HFFc6 (cell line): ENCODE measurements at places on chromosomes 13 and 19. TPM values are rescaled to one million over a fixed set of nuclear protein-coding genes. Genes with fewer than 3 reads are reported as not detected.

Gene GRK1
- not detected in 3 replicates for total RNA-seq

Gene DCT
- not detected in 3 replicates for total RNA-seq

Gene ZFP82
- total RNA-seq = 2.5 to 3.9 TPM (median 2.7 TPM) in 3 replicates

Gene BABAM1
- 113 to 130 TPM (median 122 TPM) in 3 replicates for total RNA-seq

Gene ZNF600
- 2.6 to 3.5 TPM (median 3.1 TPM) in 3 replicates for total RNA-seq

Gene ZNF132
- 4.0 to 5.2 TPM (median 4.2 TPM) in 3 replicates for total RNA-seq

DNA sequence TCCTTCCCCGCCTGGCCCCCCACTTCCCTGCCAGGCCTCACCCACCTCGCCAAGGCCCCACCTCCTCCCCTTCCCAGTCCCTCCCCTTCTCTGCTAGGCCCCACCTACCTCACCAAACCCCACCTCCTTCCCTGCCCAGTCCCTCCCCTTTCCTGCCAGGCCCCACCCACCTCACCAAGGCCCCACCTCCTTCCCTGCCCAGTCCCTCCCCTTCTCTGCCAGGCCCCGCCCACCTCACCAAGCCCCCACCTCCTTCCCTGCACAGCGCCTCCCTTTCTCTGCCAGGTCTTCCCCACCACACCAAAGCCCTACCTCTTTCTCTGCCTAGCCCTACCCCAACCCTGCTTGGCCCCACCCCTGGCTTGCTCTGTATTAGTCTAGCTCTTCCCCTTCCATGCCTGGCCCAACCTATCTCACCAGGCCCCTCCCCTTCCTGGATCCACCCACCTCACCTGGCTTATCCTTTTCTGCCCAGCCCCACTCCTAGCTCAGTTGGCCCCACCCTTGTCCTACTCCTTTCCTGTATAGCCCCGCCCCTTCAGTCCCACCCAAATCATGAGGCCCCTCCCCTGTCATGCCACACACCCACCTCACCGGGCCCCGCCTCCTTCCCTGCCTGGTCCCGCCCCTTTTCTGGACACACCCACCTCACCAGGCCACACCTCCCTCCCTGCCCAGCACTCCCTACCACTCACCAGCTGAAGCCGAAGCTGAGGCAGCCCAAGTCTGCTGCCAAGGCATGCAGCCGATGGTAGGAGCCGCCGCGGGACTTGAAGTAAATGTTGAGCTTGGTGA lies 16.2 kb downstream of the CERS1 start:
- no peak overlapping the region for H3K27ac ChIP-seq
- H3K4me3 ChIP-seq = no peak overlapping the region
- peaks cover 6% of the 10 kb centered on the region; the same call in 1 of the 2 replicates for H3K4me1 ChIP-seq
- peak; percentile 22 for DNase-seq
- peaks cover 25% of the 10 kb centered on the region for H3K36me3 ChIP-seq
- H3K27me3 ChIP-seq = peaks cover 7% of the 10 kb centered on the region

DNA sequence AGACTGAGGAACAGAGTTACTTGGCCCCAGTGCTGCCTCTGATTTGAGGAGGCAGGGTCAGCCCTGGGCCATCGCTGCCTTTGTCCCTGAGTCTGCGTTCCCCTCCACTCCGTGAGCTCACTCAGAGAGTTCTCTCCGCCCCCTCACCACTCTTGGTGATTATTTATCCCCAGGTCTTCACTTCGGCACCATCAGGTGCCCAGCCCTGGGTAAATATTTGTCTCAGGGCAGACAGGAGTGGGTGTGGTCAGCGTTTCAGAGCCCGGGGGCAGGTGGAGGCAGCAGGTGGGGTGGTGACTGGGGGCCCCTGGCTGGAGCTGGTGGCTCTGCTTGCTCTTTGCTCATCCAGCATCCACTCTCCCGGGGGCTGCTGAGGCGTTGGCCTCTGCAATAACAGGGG lies 20.6 kb downstream of the PPP1R37 start:
- no peak overlapping the region for H3K4me3 ChIP-seq
- DNase-seq = no peak
- no peaks in the 10 kb centered on the region; the same call in none of the 2 replicates for H3K27me3 ChIP-seq
- H3K4me1 ChIP-seq = no peaks in the 10 kb centered on the region; the same call in 1 of the 2 replicates
- no peak overlapping the region for H3K27ac ChIP-seq
- H3K36me3 ChIP-seq = peaks cover 4% of the 10 kb centered on the region; the same call in 1 of the 2 replicates

- no peaks in the 10 kb centered on the region for H3K36me3 ChIP-seq
- no peak overlapping the region for H3K27ac ChIP-seq
- H3K27me3 ChIP-seq = peaks cover 5% of the 10 kb centered on the region
- no peaks in the 10 kb centered on the region for H3K4me1 ChIP-seq
- no peak overlapping the region for H3K4me3 ChIP-seq
Observed at GRCh38 chr13:72648513-72649065, 78.8 kb downstream of the MZT1 start.

DNA sequence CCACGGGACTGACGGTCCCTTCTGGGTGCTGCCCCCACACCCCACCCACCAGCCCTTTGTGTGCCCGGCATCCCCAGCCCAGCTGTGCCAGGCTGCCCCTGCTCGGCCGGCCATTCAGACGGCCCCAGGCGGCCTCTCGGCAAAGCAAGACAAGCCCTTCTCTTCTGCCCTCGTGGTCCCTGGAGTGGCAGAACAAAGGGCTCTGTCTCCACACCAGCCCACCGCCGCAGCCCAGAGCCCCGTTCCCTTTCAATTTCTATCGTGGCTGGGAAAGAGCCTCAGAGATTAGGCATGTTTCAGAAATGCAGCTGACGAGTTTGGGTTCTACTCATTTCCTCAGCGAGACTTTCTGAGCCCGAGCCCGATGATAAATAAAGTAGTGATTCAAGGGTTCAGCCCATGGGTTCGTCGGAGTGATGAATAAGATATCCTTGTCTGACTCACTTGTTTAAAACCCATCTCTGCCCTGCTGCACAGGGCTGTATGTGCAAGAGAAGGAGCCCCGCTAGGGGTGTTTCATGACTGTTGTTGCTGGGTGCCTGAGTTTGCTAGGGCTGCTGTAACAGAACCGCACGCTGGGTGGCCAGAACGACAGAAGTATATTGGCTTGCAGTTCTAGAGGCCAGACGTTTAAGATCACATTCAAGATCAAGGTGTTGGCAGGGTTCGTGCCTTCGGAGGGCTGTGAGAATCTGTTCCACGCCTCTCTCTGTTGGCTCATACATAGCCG lies 4.3 kb downstream of the MYO9B start:
- H3K4me3 ChIP-seq = peak overlapping the region; percentile 94
- peaks cover 52% of the 10 kb centered on the region for H3K4me1 ChIP-seq
- H3K27ac ChIP-seq = peak overlapping the region; percentile 99
- H3K27me3 ChIP-seq = peaks cover 4% of the 10 kb centered on the region

- peaks cover 64% of the 10 kb centered on the region for H3K4me1 ChIP-seq
- H3K36me3 ChIP-seq = no peaks in the 10 kb centered on the region
- no peaks in the 10 kb centered on the region for H3K27me3 ChIP-seq
- no peak for DNase-seq
- no peak overlapping the region for H3K4me3 ChIP-seq
Observed at GRCh38 chr13:109275852-109276251, 510.5 kb downstream of the IRS2 start.

DNA sequence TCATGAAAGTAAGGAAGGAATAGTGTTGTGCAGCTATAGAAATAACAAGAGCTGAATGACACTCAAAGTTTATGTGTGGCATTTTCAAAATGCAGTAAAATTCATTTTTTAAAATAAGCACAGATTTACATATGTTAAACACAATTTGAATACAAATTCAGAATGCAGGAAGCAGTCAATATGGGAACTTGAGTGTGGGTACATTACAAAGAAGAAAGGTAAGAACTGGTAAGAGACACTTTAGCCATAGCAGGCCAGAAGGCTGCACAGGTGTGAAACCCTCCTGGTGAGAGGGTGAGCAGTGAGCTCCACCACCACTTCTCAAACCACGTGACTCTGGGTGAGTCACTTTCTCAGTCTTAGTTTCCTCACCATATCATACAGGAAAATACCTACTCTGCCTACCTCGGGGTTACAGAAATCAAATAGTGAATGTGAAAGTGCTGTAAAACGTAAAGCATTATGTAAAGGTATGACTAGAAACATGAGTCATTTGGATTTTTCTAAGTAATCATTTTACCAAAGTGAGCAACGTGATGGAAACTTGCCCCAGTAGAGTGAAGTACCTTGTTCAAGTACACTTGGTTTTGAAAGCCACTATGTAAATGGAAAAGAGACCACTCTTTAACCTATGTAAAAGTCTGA lies 40.5 kb downstream of the USP12 start:
- no peaks in the 10 kb centered on the region for H3K27me3 ChIP-seq
- no peak overlapping the region for H3K4me3 ChIP-seq
- no peak for DNase-seq
- H3K4me1 ChIP-seq = peaks cover 64% of the 10 kb centered on the region
- peaks cover 32% of the 10 kb centered on the region for H3K36me3 ChIP-seq

DNA sequence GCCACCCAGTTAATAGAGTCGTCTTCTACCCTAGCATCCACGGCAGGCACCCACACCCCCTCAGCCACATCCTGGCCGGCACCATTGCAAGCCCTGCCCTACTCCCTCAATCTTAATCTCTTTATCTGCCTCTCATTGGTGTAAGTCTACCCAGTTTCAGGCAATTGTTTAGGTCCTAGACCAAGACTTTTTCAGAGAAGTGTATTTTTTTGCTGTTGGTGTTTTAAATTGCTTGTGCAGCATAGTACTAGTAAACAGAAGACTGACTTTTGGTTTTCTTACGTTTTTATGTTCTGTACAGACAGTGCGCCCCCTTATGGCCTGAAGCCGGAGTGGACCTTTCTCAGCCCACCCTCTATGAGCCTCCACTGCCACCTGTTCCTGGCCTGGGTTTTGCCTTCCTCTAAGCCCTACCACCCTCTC lies 2.3 kb upstream of the LCP1 start:
- no peak overlapping the region for H3K4me3 ChIP-seq
- no peak for DNase-seq
- H3K4me1 ChIP-seq = no peaks in the 10 kb centered on the region
- no peaks in the 10 kb centered on the region for H3K36me3 ChIP-seq
- H3K27ac ChIP-seq = no peak overlapping the region
- H3K27me3 ChIP-seq = no peaks in the 10 kb centered on the region; the same call in 1 of the 2 replicates

DNA sequence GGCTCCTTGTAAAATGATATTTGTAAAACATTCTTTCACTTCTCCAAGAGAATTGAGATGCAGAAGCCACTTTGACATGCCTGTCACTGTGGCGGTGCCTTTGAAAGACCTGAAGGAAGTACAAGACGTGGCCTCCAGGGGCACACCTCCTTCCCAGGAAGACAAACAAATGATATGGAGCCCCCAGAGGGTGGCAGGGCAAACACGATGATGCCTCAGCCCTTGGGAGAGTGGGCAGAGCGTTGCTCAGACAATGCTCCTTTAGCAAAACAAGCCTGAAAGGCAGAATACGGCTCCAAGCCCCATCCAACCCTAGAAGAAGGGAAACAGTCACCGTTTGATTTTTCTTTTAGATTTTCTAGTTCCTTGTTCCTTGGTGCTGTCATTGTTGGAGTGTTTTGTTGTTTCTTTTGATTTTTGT lies 9.2 kb upstream of the ATP12A start:
- peaks cover 26% of the 10 kb centered on the region for H3K4me1 ChIP-seq
- peak overlapping the region; percentile 83 for H3K4me3 ChIP-seq
- H3K36me3 ChIP-seq = no peaks in the 10 kb centered on the region

DNA sequence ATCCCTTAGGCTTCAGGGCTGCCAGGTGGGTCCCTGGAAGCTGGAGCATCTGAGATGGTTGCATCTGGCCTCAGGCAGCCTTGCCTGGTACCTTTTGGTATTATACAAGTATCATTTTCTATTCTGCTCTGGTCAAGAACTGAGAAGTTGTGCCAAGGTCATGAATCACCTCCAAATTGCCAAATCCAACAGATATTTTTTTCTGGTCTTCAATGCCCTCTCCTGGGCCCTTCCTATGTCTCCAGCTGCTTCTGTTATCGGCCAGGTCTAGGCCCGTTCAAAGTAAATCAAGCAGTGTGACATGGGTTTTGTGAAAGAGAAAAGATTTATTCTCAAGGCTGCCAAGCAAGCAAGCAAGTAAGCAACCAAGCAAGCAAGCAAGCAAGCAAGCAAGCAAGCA lies 271.1 kb upstream of the MAB21L1 start:
- H3K27me3 ChIP-seq = peaks cover 1% of the 10 kb centered on the region
- H3K4me1 ChIP-seq = no peaks in the 10 kb centered on the region
- H3K36me3 ChIP-seq = 0 out of 2 replicates have a peak, but pooled peaks cover 7% of the 10 kb centered on the region
- H3K27ac ChIP-seq = no peak overlapping the region
- H3K4me3 ChIP-seq = no peak overlapping the region
- DNase-seq = no peak

DNA sequence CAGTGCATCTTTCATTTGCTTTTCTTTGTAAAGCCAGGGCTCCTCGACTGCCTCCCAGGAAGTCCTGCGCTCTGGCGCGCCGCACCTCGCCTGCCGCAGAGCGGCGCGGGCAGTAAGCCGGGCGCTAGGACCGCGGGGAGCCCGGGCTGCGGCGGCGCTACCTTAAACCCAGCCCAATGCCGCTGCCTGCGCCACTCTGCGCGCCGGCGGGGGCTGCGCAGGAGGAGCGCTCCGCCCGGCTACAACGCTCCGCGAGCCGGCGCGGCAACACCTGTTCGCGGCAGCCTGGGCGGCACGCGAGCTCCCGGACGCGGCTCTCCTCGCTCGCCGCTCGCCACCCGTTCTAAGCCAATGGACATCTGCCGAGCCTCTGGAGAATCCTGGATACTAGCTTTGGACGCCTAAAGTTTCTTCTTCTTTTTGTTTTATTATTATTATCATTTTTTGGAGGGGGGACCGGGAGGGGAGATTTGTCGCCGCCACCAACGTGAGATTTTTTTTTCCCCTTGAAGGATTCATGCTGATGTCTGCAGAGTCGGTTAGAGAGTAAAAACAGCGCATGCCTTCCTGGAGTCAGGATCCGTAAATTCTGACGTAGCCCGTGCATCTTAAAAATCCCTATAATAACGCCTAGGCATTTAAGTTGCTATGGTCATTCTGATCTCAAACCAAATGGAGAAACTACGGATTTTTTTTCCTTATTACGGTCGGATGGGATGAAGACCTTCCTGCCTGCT lies at the start of gene FGF9:
Gene FGF9 (plus strand): TSS at position 191 of the 737 bp plus-strand sequence. CDS start 840 bp downstream, outside the sequence.
- DNase-seq = peak; percentile 36
- peak within 1 kb of the TSS; percentile 93 for H3K4me3 ChIP-seq
- H3K27ac ChIP-seq = no peak within 1 kb of the TSS
- H3K27me3 ChIP-seq = peaks cover 45% of the 10 kb centered on the region

GRCh38 chr13:21522847-21523246 lies 63.7 kb upstream of the ZDHHC20 start:
- no peak for DNase-seq
- H3K4me3 ChIP-seq = no peak overlapping the region
- H3K27me3 ChIP-seq = no peaks in the 10 kb centered on the region
- H3K36me3 ChIP-seq = peaks cover 20% of the 10 kb centered on the region

DNA sequence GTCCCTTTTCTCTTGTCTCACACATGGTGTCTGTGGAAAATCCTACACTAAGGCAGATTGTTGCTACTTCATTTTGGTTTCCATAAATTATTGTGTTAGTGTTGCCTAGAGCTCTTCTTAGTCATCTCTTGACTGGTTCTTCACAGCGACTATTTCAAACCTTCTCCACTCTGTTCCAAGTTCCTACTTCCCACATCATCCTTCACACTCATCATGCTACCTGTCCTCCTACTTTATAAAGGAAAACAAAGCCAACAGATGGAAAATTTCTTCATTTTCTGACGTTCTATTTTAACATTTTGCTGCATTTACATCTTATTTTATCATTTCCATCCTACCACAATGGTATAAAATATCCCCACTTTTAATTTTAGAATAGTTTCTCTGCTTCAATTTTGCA lies 614.1 kb downstream of the LMO7 start:
- H3K4me1 ChIP-seq = no peaks in the 10 kb centered on the region
- DNase-seq = no peak
- no peak overlapping the region for H3K27ac ChIP-seq
- no peaks in the 10 kb centered on the region for H3K27me3 ChIP-seq
- no peak overlapping the region for H3K4me3 ChIP-seq
